ENCODE measurements at places on chromosomes 6 and 20.

DNA sequence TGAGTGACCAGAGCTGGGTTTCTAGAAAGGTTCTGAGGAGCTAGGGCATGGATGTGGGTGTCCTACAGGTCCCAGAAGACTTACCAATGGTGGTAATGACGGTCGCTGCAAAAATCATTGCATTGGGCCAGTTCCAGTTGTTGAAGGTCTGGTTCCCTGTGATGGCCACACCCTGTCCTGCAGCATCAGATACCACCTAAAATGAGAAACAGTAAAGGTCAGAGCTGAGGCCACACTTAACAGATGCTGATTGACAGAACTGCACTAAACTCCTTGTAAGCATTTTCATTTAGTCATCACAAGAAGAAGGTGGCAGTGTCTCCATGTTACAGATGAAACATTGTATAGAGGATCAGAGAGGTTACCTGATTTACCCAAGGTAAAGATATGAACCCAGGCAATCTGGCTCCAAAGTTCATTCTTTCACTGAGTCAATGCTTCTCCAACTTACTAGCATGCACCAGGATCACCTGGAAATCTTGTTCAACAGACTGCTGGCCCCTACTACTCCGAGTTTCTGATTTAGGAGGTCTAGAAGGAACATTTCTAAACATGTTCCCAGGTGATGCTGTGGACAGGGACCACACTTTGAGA lies 33.4 kb downstream of the KCNK5 start:
- DNase-seq = no peak

- peak; percentile 45 for DNase-seq
Observed at GRCh38 chr6:13425943-13426931, 61.2 kb downstream of the GFOD1 start.

DNA sequence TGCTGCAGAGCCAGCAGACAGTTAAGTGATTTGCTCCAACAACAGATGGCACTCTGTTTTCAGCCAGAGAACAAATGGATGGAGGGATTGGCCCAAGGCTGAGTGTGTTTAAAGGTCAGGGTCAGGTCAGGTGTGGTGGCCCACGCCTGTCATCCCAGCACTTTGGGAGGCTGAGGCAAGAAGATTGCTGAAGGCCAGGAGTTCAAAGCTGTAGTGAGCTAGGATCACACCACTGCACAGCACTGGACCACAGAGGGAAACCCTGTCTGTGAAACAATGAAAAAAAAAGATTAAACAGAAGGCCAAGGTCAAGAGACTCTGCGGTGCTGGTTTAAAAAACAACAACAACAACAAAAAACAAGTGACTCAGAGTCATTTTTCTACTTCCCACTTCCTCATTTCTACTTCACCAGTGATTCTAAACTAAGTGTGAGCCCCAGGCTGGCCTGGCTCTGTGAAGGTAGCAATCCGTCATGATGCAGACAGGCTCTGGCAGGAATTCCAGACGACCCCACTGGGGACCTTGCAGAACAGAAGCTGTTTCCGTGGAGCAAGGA lies 42.5 kb upstream of the ARMC2 start:
- no peak for DNase-seq

GRCh38 chr20:51091406-51092195 lies 68.7 kb upstream of the KCNG1 start:
- peak; percentile 19 for DNase-seq

GRCh38 chr6:82270881-82271635 lies 23.5 kb upstream of the IBTK start:
- DNase-seq = peak; percentile 67

- DNase-seq = no peak
Observed at GRCh38 chr20:33676652-33677645, 2.7 kb upstream of the NECAB3 start.

DNA sequence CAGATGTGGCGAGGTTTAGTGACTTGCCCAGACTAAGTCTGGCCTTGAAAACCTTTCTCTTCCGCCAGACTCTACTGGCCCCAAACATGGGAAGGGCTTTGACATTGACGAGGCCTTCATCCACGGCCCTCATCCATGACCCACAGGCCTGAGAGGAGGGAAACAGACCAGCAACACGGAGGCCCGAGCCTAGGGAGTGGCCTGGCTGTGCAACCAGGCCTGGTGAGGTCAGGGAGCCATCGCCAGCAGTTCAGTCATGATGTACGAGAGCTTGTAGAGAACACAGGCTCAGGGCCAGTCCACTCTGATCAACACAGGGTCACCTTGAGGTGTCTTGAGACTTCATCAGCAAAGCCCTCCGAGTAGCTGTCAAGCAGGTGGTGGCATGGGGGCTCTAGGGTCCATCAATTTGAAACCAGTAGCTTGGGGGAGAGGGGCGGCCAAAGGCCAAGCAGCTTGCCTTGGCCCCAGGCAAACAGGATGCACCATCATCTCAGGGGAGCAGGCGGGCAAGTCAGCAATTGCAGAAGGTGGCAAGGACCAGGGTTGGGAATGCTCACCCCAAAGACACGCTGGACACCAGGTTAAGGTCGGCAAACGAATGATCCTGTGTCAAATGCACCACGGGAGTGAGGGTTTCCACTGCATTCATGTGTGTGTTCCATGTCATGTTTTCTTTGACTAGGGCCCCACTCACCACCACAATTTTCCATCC lies 36.1 kb downstream of the GFOD1 start:
- DNase-seq = no peak

DNA sequence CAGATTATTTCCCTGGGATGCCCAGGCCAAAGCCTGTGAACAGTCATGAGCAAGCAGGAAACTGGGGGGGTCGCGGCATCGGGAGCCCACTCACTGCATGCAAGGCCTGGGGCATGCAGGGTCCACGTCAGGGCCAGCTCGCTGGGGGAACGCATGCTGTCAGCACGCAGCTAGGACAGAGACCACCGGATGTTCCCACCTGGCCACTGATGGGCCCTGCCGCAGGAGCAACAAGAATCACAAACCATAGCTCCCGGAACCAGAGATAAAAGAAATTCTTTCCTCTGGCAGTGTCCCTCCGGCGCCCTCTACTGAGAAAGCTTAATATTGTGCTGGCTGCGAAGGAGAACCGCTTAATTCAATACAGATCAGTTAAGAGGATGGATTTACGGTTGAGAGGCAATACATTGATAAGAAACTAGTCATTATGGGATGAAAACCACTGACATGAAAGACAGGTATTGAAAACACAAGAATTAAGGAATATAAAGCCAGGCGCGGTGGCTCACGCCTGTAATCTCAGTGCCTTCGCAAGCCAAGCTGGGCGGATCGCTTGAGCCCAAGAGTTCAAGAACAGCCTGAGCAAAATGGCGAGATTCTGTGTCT lies 32.6 kb downstream of the C6orf15 start:
- DNase-seq = peak; percentile 80

DNA sequence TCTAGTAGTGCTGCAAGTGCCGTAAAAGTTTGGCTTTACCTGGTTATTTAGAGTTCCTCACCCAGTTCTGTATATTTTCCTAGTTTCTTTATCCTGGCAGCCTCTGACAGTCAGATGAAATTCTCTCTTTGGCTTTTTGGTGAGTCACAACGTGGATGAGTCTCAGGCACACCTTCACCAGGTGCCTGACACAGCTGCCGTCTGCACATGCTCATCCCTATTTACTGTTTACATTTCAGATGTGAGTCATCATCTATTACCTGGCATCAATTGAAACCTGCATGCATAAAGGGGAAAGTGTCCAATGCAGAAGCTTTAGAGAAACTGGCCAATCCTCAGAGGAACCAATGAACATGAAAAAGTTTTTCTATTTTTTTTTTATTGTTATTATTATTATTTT lies 33.3 kb upstream of the ADGRF4 start:
- DNase-seq = no peak

GRCh38 chr6:130377915-130378314 lies 12.1 kb downstream of the TMEM200A start:
- no peak for DNase-seq

GRCh38 chr20:38148328-38149102 lies 16.6 kb downstream of the TGM2 start:
- no peak for DNase-seq

DNA sequence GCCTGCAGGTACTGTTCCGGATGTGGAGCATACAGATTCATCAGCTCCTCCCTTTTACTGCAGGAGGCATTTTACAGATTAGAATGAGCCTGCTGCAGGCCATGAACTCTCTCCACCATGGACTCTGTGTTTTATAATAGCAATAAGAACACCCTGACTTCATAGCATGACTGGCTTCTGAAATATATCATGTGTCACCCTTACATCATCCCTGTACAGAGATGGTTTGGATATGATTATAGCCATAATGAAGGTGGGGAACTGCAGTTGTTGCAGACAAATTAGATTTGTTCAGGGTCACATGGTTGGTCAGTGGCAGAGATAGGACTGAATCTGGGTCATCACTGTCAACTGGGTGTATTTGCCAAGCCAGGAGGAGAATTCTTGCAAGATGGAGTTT lies 100.7 kb downstream of the FOXO3 start:
- DNase-seq = peak; percentile 75

DNA sequence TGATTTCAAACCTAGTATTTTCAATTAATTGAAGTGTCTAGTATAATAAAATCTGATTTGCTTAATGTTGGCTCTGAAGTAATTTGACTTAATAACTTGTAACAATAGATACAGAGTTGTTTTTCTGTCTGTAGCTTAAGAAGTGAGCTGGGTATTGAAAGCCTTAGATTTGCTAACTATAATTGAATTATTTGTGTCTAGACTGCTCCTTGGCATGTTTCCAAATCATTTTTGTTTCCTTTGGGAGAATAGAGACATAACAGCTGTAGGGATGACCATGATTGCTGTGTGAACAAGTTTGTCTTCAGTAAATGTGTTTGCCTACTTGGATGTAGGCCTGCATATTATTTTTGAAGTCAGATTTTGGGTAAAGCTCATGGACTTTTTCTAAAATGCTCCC lies 115.4 kb downstream of the SCAF8 start:
- peak; percentile 55 for DNase-seq

GRCh38 chr6:15911753-15912504 lies 217.0 kb upstream of the MYLIP start:
- DNase-seq = no peak

DNA sequence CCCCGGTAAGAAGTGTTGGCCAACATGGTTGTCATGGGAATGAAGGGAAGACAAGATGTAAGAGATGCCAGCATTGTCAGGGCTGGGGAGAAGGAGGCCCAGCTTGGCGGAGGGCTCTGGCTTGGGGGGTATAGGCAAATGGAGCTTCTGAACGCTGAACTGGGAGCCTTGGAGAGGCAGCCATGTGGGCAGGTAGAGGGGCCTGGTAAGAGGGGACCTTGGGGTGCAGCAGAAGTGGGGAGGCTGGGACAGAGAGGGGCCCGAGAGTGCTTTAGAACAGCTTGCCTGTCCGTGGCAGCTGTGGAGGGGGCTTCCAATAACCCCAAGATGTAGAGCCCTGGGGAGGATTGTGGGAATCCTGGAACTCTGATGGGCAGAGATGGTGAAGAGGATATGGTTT lies 3.0 kb downstream of the SLC22A1 start:
- DNase-seq = no peak

GRCh38 chr20:34062570-34063482 lies 49.2 kb downstream of the EIF2S2 start:
- no peak for DNase-seq

DNA sequence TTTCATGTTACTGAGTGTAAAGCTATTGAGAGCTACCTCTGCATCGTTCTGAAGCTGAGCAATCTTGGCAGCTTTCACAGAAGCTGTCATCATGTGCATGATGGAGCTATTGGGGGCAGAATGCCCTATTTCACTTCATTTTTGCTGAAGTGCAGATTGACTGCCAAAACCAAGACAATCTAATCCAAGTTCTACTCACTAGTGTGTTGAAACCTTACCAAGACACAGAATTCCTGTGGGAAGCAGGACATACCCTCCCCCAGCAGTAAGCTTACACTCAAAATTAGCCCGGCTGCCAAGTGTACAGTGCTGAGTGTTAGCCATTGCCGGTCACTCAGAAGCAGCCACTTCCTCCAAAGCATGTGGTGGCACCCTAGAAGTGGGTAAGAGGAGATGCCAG lies 177.3 kb upstream of the TENT5A start:
- DNase-seq = peak; percentile 62

Data from choroid plexus epithelial cell (primary cell).